Endodermal cell (in vitro differentiated cells): ENCODE measurements at places on chromosomes 11 and 22.

GRCh38 chr11:129440028-129440713, 64.5 kb downstream of the BARX2 start:
- H3K36me3 ChIP-seq, result no peaks in the 10 kb centered on the region
- H3K27ac ChIP-seq, result no peak overlapping the region
- peaks cover 7% of the 10 kb centered on the region for H3K4me1 ChIP-seq
- H3K4me3 ChIP-seq, result no peak overlapping the region
- DNase-seq, result peak; percentile 85

- H3K4me3 ChIP-seq, result no peak overlapping the region
- DNase-seq, result peak; percentile 10
- H3K36me3 ChIP-seq, result no peaks in the 10 kb centered on the region
- H3K4me1 ChIP-seq, result no peaks in the 10 kb centered on the region
- H3K27me3 ChIP-seq, result no peaks in the 10 kb centered on the region
- no peak overlapping the region for H3K27ac ChIP-seq
These were observed 16.4 kb downstream of the CABIN1 start for GRCh38 chr22:24027389-24027975.

GRCh38 chr11:35313760-35314153, 105.6 kb downstream of the SLC1A2 start:
- no peak for DNase-seq
- no peaks in the 10 kb centered on the region for H3K36me3 ChIP-seq
- H3K4me3 ChIP-seq, result no peak overlapping the region
- H3K27me3 ChIP-seq, result peaks cover 16% of the 10 kb centered on the region
- H3K4me1 ChIP-seq, result no peaks in the 10 kb centered on the region

GRCh38 chr22:24181996-24182899, 961 bp downstream of the SUSD2 start:
- peak; percentile 70 for DNase-seq
- no peak overlapping the region for H3K4me3 ChIP-seq
- H3K27me3 ChIP-seq, result no peaks in the 10 kb centered on the region
- H3K4me1 ChIP-seq, result no peaks in the 10 kb centered on the region
- no peak overlapping the region for H3K27ac ChIP-seq

DNA sequence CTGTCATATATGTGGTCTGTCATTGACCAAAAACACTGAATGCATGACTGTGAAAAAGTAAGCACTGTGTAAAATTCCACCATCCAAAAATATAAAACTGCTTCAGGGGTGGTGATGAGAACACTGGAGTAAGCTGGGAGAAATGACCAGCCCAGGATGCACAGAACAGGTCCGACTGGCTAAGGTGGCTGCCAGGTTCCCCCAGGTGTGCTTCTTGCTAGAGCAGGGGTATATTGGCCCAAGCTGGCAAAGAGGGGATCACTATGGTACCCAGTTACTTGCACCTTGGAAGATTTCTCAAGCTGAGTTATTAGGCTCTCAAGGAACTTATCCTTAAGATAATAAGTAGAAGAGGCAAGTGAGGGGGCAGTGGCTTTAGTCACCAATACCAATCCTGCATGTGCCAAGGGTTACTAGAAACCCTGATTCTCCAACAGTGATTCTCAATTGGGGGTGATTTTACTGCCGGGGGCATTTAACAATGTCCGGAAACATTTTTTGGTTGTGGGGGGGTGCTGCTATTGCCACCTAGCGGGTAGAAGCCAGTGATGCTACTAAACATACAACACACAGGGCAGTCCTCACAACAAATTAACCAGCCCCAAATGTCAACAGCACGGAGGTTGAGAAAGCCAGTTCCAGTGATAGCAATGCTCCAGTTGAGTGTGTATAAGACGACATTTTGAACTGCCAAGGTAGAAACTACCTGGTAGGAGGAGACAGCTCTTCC, 15.7 kb downstream of the SNU13 start:
- no peaks in the 10 kb centered on the region for H3K27me3 ChIP-seq
- no peak for DNase-seq
- H3K27ac ChIP-seq, result no peak overlapping the region
- peaks cover 35% of the 10 kb centered on the region for H3K36me3 ChIP-seq
- H3K4me3 ChIP-seq, result no peak overlapping the region

DNA sequence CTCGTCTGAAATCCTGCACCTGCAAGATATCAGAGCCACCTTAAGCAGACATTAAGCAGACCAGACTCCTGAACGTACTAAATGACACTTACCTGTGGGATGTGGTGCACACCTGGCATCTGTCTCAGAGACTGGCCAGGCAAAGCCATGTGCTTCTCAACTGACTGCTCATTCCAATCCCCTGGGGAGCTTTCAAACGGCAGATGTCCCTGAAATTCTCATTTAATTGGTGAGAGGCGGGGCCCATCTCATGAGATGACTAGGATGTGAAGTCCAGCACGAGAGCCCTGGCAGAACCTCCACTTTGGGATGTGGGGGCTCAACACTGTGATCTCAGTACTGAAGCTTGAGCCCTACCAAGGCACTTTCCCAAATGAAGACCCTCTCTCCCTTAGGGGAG, 84.9 kb upstream of the HMGXB4 start:
- H3K36me3 ChIP-seq, result no peaks in the 10 kb centered on the region
- DNase-seq, result no peak
- H3K4me3 ChIP-seq, result no peak overlapping the region
- H3K4me1 ChIP-seq, result no peaks in the 10 kb centered on the region
- peaks cover 40% of the 10 kb centered on the region for H3K27me3 ChIP-seq

DNA sequence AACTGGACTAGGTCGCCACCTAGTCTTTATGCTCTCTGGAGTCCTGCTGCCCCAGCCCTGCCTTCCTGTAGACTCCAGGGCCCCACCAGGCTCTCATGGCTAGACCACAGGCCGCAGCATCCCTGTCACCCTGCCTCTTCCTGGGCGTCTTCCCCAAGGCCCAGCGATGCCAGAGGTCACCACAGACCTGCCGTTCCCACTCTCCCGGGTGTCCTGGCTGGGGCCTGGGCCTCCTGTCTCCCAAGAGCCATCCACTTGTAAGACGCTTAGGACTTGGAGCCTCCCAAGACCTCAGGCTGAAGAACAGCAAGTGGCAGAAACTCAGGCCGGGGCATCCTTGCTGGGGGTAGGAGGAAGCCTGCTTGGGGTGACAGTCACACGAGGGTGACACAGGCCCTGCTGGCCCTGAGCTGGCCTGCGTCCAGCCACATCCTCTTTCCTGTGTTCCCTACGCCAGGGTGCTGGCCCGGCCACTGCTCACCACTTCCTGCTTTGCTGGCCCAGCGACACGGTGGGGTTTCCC, 2.0 kb upstream of the TCIRG1 start:
- H3K4me3 ChIP-seq, result no peak overlapping the region
- no peak overlapping the region for H3K27ac ChIP-seq
- H3K36me3 ChIP-seq, result peaks cover 26% of the 10 kb centered on the region

DNA sequence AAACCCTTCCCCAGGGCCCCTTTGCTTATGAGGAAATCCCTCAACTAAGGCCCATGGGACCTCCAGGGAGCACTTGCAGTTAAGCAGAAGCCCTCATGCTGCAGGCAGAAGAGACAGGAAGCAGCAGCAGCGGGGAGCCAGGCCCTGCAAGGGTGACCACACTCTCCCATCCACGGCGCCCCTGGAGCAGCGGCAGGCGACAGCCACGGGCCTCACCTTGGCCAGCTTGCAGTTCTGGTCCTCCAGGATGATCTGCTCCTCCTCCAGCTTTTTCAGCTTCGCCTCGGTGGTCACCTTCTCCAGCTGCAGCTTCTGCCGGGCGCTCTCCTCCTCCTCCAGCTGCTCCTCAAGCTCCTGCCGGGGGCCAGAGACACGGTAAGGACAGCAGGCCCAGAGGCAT, 47.0 kb downstream of the APOL1 start:
- no peaks in the 10 kb centered on the region for H3K4me1 ChIP-seq
- H3K27me3 ChIP-seq, result no peaks in the 10 kb centered on the region
- H3K4me3 ChIP-seq, result no peak overlapping the region
- no peak for DNase-seq
- H3K27ac ChIP-seq, result no peak overlapping the region

GRCh38 chr11:79208126-79208525, 232.7 kb downstream of the TENM4 start:
- DNase-seq, result no peak
- H3K4me3 ChIP-seq, result no peak overlapping the region
- H3K36me3 ChIP-seq, result peaks cover 8% of the 10 kb centered on the region
- no peak overlapping the region for H3K27ac ChIP-seq
- no peaks in the 10 kb centered on the region for H3K27me3 ChIP-seq
- no peaks in the 10 kb centered on the region for H3K4me1 ChIP-seq

DNA sequence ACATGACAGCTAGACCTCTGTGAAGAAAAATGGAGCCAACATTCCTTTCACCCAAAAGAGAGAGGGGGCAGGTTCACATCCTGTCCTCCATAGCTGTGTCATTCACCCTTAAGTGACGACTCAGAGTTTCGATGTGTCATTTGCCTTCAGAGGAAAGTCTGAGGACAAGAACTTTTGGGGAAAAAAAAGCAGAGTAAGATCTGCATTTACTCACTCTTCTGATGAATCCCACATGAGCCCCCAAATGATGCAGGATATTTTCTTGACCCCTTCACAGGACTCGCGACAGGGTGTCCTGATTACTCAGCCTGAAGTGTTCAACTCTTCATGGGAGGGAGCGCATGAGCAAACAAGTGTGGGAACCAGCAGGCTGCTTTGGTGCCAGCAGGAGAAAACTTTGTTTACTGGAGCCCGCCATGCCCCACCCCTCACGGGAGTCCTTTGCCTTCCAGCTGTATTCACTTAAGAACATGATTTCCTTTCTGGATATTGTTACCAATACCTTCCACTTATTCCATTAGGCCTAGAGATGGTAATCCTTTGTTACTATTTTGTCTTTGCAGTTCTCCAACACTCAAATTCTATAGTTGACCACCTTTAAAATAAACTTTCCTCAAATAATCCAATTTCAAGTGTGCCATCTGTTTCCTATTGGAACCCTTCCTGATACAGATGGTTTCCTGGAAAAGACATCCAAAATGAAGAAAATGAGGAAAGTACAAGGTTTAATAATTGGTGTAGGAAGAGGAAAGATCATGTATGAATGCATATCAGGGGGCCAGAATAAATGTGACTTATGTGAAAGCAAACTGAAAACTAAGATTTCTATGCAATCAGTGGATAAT, 729.8 kb downstream of the FAM181B start:
- H3K4me3 ChIP-seq, result no peak overlapping the region
- no peak overlapping the region for H3K27ac ChIP-seq
- H3K4me1 ChIP-seq, result no peaks in the 10 kb centered on the region
- no peak for DNase-seq

- H3K4me3 ChIP-seq, result no peak overlapping the region
- no peaks in the 10 kb centered on the region for H3K4me1 ChIP-seq
- H3K36me3 ChIP-seq, result no peaks in the 10 kb centered on the region
- H3K27me3 ChIP-seq, result no peaks in the 10 kb centered on the region
- DNase-seq, result no peak
These were observed 462.6 kb downstream of the BUD13 start for GRCh38 chr11:116310226-116310625.

GRCh38 chr11:45906096-45906682, 882 bp downstream of the FREY1 start:
- no peak for DNase-seq
- H3K27ac ChIP-seq, result no peak overlapping the region
- no peak overlapping the region for H3K4me3 ChIP-seq
- H3K4me1 ChIP-seq, result no peaks in the 10 kb centered on the region
- no peaks in the 10 kb centered on the region for H3K36me3 ChIP-seq

GRCh38 chr11:60169264-60169915, 13.5 kb downstream of the MS4A6A start:
- H3K4me1 ChIP-seq, result no peaks in the 10 kb centered on the region
- H3K27me3 ChIP-seq, result no peaks in the 10 kb centered on the region
- no peak overlapping the region for H3K27ac ChIP-seq
- no peaks in the 10 kb centered on the region for H3K36me3 ChIP-seq
- peak; percentile 65 for DNase-seq

- no peak overlapping the region for H3K4me3 ChIP-seq
- H3K27me3 ChIP-seq, result no peaks in the 10 kb centered on the region
- H3K36me3 ChIP-seq, result no peaks in the 10 kb centered on the region
- H3K27ac ChIP-seq, result no peak overlapping the region
- H3K4me1 ChIP-seq, result peaks cover 3% of the 10 kb centered on the region
These were observed 184.1 kb upstream of the SYT13 start for GRCh38 chr11:45470151-45470793.

DNA sequence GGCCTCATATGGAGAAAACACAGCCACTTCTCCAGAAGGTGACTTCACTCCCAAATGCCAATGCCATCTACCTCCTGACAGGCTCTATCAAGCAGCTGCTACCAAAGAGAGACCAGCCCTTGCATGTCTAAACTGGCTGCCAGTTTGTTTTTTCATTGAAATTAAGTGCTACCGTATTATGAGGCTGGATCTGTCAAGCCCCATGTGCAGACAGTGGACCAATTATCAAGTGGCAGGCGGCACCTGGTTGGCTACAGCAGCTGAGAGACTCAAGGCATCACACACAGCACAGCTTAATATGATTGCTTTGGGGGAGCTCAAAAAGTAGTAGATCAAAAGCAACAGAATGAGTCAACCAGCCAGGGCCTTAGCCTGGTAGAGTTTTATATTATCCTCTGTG, 1293.0 kb upstream of the TENM4 start:
- H3K4me1 ChIP-seq, result no peaks in the 10 kb centered on the region
- no peaks in the 10 kb centered on the region for H3K36me3 ChIP-seq
- DNase-seq, result no peak
- H3K27ac ChIP-seq, result no peak overlapping the region

GRCh38 chr11:19697721-19698121, 14.9 kb upstream of the NAV2 start:
- H3K36me3 ChIP-seq, result no peaks in the 10 kb centered on the region
- H3K27ac ChIP-seq, result no peak overlapping the region
- no peaks in the 10 kb centered on the region for H3K4me1 ChIP-seq
- DNase-seq, result peak; percentile 64

DNA sequence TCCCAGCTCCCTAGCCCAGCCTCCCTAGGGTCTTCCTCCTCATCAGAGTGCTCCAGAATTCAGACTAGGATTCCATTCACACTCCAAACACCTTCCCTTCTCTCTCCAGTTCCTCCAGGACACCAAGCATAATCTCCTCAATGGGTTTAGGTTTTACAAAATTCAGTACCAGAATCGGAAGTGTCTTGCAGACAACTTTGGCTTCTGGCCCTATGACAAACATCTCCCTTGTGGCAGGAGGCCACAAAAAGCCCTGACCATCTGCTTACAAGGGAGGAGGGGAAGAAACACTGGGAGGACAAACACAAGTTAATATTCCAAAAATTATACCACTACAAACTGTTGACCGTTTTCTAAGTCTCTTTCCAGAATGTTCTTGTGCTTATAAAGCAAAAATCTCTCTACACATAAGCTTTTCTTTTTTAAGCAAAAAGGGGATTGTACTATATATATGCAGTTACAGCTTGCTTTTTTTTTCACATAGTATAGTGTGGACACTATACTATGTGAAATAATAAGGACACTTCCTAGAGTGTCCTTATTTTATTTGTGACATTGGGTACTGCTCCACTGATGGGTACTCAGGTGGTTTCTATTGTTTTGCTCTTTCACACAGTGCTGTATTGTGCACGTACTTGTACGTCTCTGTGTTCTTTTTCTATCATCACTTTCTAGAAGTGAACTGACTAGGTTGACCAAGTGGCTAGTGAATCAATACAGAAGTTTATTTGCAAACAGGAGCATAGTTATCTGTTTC, 78.7 kb downstream of the BDNF start:
- no peaks in the 10 kb centered on the region for H3K4me1 ChIP-seq
- no peaks in the 10 kb centered on the region for H3K36me3 ChIP-seq
- no peak for DNase-seq
- no peak overlapping the region for H3K4me3 ChIP-seq
